ENCODE measurements at places on chromosomes 7 and 10.

DNA sequence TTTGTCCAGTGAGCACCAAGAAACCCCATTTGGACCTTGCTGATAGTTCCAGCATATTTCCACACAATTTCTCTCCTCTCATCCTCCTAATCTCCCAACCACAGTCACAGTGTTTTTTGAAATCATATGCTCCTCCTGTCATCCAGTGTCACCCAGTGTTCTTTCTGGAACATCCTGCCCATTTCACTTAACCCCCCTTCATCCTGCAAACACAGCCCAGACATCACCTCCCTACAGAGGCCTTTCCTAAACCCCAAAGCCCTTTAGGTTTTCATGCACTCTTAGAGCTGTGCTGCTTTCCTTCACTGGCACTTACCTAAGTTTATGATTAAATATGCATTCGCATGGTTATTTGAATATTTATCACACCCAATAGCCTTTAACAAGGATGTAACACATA lies 1158.0 kb upstream of the C7orf33 start:
- DNase-seq: no peak

DNA sequence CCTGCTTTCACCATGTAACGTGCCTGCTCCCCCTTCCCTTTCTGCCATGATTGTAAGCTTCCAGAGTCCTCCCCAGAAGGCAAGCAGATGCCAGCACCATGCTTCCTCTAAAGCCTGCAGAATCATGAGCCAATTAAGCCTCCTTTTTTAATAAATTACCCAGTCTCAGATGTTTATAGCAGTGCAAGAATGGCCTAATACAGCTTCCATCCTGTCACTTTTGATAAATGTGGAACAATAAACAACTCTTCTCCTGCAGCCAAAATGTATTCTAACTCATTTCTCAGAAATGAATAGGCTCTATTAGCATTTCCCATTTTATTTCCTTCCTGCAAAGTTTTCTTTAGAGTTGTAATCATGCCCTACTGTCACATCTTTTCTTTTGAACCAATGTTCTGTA lies 43.4 kb downstream of the C7orf25 start:
- DNase-seq: no peak

GRCh38 chr10:122856902-122857301 lies 11.2 kb upstream of the CUZD1 start:
- no peak for DNase-seq

DNA sequence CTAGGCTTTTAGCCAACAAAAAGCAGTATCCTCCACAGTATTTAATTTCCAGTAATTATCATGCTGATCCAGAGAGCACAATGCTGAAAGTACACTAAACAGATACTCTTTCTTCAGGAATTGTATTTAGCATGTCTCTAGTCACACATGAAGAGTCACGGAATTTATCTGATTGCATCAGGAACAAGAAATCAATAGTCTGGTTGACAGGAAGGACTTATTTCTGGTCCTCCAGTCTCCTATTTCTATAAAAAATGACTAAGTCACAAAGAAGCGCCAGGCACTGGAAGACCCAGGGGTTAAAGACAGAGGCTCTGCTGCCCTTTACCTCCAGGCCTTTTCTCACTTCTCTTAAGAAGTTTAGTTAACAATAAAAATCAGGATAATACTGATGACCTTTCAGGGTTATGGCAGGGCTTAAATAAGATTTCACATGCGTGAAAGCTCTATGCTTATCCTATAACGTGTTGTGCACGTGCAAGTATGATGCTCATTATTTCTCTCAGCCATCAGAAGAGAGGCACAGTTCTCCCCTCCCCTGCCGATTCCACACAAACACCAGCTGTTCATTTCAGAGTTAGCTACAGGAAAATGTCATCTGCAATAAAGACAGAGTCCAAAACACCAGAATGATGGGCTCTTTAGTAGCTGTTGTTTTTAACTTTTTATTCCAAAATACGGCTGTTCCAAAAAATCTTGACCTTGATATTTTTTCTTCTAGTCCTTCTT lies 36.9 kb downstream of the SLC26A4 start:
- DNase-seq: peak; percentile 12

GRCh38 chr7:93040355-93040754 lies 77.4 kb downstream of the SAMD9 start:
- DNase-seq: no peak
